ENCODE measurements at places on chromosomes 7 and 10.

DNA sequence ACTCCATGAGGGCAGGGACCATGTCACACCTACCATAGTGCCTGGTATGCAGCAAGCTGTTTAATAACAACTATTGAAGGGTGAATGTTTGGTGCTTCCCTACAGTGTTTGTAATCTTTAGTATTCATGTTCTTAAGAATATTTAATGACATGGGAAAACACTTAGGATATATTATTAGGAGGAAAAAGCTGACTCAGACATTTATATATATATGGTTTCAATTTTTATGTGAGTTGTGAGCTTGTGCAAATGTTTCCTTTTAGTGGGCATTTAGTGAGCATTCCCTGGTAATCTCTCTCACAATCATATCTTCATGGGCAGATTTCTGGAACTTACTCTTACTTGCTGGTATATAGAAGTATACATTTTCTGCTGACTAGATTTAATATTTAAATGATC is 359.1 kb downstream of the EXOC4 start:
- DNase-seq = no peak

GRCh38 chr10:75209086-75209920 is 1.3 kb upstream of the VDAC2 start:
- DNase-seq = no peak

DNA sequence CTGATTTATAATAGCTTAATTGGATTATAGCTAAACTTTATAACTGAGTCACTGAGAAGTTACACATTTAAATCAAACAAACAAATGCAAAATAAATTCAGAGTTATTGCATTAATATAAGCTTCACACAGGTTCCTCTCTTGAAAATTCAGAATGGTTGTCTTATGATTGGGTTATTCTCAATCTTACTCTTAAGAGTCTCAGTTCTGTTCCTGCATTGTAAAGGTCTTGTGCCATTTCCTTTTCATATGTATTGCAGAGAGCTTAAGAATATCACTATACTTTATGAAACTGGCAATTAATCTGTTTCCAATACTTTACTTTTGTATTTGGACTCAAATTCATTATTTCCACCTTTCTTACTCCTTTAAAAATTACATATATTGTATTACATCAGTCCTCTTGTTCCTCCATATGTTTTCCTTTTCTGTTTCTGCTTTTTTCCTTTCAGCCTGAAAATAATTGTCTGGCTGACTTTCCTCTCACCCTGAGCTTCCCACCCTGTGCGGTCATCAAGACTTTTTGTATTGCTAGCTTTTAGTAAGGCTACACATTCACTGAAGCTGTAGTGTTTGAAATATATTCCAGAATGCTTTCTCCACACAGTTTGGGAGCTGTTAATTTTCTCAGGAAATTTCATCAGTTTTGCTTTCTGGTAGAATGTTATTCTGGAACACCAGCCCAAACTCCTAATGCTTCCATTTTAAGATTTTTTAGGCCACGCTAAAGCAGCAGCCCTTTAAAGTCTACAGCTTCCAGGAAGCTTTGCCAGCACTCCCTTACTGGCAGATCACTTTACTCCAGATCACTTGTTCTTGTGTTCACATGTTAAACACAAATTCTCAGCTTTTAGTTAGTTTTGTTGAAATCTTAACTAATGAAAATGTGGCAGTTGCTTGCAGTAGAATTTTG is 139.4 kb downstream of the KCND2 start:
- DNase-seq = no peak

- DNase-seq = no peak
These were observed 54.8 kb downstream of the MINDY3 start for GRCh38 chr10:15805395-15806058.

DNA sequence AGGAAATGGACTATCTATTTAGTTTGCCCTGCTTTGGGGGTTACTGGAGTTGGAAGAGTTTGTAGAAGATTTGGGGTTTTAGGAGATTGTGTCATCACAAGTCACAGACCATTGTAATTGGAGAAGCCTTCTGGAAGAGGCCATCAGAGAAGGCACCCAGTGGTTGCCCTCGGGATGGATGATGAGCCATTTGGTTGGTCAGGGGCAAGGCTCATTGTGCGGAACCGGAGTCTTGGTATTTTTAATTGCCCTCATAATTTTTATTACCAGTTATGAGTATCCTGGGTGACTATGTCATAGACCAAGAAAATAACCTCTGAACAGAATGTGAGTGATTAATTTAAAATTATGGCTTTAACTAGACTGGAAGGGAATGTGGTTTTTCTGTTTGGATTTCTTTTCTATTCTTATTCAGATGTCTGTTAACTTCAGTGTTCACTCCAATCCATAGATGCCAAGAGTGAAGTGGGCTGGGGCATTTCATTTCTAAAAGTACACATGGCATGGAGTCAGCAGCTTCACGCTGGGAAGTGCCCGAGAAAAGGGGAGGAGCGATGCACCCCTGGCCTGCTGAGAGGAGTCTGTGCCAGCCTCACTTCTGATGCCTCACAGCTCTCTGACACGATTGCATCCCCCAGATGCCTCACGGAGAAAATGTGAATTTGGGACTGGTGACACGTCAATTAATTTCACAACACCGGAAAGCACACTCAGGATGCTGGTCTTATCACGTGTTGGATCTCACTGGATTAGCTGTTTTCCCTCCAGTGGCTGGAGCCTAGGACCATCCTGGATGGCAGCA is 225.6 kb upstream of the IGFBP3 start:
- no peak for DNase-seq

DNA sequence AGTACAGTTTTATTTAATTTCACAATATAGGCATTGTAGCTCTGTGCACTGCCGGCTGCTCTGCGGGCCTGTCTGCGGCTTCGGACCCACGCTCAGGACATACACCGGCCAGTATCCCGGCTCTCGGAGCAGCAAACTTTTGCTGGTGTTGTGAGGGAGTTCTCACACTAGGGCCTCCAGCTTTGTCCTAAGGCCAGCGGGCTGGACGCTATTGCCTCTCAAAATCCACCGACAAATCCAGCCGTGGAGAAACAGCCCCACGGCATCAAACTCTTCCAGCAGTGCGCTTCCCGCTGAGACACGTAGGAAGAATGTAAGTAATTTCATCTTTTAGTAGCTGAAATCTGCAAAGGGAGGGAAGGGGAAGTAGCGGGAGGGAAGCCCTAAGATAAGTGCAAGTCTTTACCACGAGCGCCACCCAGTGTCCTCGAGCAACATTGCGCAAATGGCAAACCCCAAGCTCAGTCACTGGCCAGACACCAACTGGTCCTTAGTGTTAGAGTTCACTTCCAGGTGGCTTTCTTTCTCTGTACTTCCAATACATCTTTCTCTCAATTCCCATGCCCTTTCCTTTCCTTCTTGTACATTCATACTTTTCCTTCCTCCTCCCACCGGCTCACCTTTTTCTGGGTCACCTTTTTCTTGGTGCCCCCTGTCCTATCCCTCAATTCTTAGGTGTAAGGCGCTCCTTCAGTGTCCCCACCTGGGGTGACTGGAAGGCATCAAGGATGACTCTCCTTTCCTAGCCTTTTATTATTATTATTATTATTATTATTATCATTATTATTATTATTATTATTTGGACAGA is 3.0 kb upstream of the DLX5 start:
- DNase-seq = peak; percentile 66

- no peak for DNase-seq
These were observed 9.8 kb downstream of the TMEM60 start for GRCh38 chr7:77788327-77788902.
